ENCODE measurements at places on chromosomes 4 and X.

DNA sequence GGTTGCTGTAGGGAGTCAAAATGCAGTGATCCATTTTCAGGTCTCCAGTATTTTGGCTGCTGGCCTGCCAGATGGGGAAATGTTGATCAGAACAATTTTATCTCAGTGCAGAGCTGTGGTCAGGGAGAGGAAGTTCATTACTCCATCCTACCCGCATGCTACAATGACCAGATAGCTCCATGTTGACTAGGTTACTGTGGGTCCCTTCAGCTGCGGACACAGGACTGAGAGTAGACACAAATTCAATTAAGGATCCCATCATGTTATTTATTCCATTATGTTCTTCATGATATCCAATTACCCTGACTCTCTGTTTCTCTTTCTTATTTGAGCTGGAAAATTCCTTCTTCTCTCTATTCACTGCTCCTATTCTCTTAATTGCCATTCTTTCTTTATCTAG is 16.3 kb downstream of the SYNPO2 start:
- DNase-seq = no peak

GRCh38 chr4:152047451-152047850 is 286.6 kb upstream of the GATB start:
- DNase-seq = no peak

DNA sequence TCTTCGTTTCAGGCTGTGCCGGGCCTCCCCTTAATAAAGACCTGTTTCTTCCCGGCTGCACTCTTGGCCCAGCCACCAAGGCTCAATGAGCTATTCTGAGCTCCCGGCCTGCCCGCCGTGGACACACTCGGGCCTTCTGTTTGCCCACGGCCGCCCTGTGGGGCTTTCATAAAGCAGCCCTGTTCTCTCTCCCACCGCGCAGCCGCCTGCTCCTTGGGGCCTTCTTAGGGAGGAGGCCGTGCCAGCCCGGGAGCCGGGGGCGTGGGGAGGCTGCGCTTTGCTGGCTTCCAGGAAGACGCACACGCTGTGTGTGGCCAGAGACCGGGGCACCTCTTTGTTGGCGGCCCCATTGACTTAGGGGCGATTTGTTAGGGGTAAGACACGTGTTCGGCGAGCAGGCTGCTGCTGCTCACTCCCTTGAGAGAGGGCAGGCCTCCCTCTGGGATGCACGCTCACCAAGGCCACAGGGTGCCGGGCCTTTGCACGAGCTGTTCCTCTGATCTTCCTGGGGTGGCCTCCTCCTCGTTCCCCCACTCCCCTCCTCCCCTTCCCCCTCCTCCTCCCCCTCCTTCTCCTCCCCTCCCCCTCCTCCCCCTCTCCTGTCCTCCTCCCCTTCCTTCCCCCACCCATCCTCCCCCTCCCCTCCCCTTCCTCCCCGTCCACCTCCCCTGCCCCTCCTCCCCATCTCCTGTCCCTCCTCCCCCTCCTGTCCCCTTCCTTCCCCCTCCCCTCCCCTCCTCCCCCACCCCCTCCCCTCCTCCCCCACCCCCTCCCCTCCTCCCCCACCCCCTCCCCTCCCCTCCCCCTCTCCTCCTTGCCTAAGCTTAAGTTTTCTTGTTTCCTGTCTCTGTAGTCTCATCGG is 11.3 kb downstream of the BLOC1S4 start:
- DNase-seq = no peak

GRCh38 chr4:109820563-109820962 is 5.0 kb downstream of the GAR1 start:
- DNase-seq = no peak

GRCh38 chr4:183403486-183403885 is 41.0 kb upstream of the CDKN2AIP start:
- DNase-seq = no peak

DNA sequence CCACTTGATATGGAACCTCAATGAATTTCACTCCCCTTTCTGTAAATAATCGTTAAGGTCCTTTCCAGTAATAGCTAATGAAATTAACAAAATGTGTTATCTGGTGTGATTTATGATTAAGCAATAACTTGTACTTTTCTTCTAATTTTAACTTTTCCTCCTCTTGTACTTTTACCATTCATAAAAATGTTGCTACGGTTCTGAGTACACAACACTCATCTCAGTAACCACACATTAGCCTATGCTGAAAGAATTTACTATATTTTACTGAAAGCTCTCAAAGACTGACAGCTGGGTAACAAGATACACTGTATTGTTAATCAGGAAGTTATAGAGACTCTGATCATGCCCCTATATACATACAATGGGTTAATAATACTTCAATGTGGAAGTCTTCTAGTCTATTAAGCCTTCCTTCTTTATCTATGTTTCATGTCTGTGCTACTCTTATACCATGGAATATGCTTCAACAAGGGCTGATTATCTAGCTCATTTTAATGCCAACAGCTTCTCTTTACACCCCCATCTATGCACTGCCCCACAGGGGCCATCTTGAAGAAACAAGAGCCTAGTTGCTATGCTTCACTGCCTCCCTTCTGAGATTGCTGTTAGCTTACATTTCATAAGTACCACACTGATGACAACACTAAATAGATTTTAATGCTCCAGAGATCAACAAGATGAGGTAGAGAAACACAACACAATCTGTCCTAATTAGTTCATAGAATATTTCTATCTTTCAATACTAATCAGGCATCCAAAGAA is 39.1 kb downstream of the LAMP2 start:
- no peak for DNase-seq

DNA sequence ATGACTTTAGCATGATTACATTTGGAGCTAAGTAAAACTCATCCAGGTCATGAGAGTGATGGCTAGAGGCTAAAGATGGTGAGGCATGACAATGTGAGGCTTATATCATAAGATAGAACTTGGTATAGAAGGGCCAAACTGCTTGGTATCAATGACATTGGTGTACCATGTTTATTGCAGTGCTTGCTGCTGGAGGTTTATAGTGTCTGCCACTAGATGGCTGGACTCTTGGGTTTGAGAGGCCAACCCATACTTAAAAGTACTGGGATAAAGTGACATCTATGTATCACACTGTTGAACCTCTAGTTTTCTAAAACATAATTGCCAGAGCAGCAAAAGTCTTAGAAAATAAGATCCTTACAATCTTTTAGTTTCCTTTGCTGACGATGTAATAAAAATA is 83.0 kb upstream of the TACR3 start:
- no peak for DNase-seq

DNA sequence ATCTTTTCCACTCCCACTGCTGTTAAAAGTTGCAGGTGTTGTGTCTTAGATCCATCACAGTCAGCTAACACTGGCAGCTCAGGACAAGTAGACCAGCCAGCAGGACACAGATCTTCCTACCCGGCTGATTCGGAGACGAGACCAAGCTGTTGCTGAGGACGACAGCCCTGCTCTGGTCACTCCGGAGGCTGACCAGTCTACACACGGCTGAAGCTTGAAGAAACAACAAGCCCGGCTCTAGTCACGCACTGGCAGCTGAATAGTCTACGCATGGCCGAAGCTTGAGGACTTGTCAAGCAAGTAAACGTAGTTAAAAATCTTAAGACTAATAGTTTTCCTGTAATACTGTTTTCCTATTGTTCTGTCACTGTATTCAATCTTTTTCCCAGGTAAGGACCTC is 1.8 kb downstream of the ACOX3 start:
- no peak for DNase-seq

- no peak for DNase-seq
Observed at GRCh38 chrX:123172869-123173268, 11.2 kb upstream of the GRIA3 start.

DNA sequence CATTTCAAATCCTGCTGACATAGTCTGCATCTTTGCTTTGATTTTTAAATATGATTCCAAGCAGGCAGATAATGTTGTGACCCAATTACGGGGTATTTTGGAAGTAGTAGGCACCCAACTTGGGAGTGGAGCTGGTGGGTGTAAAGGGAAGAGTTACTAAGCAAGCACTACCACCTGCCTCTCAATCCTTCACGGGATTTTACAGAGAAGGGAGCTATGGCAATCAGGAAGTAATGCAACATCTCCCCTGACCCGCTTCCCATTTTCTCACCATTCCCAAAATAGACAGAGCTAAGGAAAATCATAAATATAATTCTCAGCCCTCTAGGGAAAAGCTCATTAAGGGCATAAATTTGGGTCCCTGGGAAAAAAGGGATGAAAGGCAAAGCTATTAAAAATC is 9.2 kb downstream of the APBB2 start:
- DNase-seq = no peak
